ENCODE measurements at places on chromosomes 1 and 21.

DNA sequence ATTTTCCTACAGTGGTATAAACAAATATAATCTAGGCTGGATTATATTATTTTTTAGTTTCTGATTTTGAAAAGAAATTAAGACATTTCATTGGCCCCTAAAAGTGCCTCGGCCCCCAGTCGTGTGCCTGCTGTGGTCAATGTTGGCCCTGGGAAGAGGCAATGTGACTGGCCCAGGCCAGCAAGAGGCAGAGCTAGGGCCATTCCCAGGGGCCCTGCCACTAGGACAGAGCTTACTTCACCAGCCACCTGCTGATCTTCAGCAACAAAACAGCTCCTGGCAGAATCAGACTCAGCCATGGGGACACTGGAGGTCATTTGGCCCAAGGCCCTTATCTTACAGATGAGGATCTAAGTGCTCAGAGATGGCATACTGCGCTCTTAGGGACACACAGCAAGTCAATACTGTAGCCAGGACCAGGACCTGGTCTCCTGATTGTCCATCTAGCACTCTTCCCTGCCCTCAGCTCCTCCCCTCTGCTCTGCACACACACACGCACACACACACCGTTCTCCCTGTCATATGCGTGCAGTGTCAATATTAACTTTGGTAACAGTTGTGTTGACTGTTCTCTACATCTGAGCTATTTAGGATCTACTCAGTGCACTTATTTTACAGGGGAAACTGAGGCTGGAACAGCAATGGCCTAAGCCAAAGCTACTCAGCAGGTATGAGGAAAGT lies 16.6 kb upstream of the KLHDC7A start:
- no peak for DNase-seq

DNA sequence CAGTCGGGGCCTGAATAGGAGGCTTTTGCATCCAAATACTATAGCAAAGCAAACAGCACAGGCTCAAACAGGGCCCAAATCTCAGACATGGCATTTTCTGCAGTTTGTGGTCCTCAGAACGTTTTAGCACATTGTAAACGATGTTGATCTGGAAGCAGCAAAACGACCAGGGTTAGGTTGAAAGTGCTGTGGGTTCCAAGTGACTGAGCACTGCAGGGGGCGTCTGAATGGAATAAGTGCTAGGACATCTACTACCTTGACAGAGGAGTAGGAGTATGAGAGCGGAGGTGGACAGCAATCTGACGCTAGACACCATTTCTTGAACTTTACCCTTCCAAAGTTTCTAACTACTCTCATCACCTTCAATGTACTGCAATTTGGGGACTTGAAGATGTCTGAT lies 214.9 kb downstream of the BARHL2 start:
- no peak for DNase-seq

DNA sequence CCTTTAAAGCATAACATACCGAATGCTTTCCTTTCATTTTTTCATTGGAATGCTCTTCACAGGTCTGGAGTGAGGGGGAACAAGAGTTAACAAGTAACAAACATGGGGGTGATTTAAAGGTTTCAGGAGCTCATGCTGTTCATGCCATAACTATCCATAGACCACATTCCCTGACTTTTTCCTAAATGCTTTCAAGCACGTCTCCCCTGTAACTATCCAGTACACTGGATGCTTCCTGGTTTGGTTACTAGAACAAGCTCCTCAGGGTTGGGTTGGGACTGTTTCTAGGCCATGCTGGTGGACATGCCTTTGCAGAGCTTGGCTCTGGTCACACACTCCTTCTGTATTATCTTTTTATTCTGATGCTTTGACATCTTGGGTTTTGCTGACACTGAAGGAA lies 38.6 kb downstream of the KCNK1 start:
- no peak for DNase-seq

DNA sequence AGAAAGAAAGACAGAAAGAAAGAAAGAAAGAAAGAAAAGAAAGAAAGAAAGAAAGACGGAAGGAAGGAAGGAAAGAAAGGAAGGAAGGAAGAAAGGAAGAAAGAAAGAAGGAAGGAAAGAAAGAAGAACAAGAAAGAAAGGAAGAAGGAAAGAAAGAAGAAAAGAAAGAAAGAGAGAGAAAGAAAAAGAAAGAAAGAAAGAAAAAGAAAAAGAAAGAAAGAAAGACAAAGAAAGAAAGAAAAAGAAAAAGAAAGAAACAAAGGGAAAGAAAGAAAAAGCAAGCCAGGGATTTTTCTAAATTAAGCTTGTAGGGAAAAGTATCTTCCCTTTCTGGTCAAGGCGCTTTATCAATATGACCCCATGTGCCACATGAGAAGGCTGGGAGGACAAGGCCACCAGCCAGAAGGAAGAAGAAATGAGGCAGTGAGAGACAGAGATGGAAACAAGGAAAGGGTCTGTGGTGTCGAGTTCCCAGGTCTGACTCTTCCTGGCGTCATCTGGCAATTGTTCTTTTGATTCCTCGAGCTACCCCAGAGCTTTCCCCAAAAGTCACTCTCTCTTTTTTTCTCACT lies 88.4 kb upstream of the LPGAT1 start:
- no peak for DNase-seq

GRCh38 chr1:84208935-84209334 lies 64.9 kb downstream of the PRKACB start:
- peak; percentile 0 for DNase-seq

All from fibroblast of skin of right quadriceps (primary cell).